Hypothalamus (tissue), 51 donors: ENCODE measurements at places on chromosomes 12 and 14.

DNA sequence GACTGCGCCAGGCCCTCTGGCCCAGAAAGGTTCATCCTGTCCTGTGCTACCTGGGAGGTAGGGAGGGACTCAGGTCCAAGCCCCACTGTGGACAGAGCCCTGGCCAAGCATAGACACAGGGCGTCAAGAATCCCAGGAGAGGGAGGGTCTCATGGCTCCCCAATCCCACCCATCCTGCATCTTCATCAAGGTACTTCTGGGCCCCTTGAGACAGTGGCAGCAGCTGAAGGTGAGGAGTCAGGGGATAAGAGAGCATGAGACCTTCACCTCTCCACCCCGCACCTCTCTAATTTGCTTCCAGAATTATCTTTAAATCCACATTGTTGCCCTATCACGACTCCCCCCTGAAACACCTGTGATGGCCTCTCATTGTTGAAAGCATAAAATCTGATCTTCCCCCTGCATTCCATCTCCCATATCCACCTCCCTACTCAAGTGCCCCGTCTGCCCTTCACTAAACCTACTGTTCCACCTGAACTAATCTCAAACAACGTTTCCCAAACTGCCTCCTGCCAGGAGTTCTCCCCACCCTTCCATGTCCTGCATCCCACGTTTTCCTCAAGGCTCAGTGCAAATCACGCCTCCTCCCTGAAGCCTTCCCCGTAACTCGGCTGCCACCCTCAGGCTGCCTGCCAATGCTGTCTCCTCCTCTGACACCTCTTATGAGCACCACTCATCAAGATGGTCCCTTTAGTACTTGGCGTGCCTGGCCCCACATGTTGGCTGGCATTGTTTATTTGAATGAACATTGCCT, 27.1 kb downstream of the KRT18 start:
- DNase-seq, result no peak

DNA sequence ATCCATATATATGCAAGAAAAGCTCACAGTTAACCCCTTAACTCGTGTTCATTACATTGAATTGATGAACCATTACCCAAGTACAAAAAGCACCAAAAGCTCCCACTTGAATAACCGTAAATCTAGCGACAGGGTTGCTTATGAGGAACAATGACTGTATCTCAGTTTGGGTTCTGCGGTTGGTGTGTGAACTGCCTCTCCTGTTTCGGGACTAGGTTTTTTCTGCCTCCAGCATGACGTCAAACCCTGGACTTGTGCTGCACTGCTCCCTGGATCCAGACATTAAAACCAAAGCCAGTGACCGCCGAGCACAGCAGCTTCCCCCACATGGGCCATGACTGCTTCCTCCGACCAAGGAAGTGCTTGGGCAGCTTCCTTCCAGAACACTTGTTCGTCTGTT, 77.7 kb downstream of the SETD3 start:
- no peak for DNase-seq

DNA sequence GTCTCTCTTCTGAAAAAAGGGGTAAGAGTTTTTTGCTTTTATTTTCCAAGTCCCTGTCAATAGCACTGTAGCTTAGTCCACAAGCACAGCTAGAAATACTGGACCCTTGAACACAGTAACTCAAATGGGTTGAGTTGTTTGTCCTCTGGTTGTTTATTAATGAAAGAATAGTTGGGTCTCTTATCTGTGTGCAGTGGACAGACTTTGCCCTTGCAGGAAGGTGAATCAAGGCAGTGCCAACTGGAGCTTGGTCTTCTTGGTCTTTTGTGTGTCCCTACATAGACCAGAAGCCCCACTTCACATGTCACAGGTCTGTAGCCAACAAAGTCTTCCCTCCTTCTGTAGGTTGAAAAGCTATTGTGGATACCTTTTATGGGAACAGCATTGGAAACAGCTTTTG, 322.0 kb downstream of the AACS start:
- DNase-seq, result no peak

GRCh38 chr12:56928262-56928661, 5.9 kb downstream of the SDR9C7 start:
- DNase-seq, result no peak

DNA sequence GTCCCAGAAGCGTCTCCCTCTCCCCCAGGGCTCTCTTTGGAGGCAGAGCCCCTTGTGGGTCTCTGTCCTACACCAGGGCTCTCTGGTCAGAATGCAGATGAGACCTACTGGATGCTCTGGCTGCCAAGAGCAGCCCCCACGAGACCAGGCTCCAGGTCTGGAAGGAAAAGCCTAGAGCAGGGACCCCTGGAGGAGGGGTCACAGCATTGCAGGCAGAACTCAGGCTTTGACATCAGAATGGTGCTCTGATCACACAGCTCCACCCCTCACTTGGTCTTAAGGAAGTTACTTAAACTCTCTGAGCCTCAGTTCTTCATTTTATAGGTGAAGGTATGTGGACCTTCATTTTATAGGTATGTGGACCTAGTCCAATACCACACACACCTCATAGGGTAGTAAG, 83.1 kb downstream of the ARL6IP4 start:
- DNase-seq, result no peak

- DNase-seq, result no peak
These were observed 1.5 kb downstream of the FLVCR2 start for GRCh38 chr14:75579882-75580281.

DNA sequence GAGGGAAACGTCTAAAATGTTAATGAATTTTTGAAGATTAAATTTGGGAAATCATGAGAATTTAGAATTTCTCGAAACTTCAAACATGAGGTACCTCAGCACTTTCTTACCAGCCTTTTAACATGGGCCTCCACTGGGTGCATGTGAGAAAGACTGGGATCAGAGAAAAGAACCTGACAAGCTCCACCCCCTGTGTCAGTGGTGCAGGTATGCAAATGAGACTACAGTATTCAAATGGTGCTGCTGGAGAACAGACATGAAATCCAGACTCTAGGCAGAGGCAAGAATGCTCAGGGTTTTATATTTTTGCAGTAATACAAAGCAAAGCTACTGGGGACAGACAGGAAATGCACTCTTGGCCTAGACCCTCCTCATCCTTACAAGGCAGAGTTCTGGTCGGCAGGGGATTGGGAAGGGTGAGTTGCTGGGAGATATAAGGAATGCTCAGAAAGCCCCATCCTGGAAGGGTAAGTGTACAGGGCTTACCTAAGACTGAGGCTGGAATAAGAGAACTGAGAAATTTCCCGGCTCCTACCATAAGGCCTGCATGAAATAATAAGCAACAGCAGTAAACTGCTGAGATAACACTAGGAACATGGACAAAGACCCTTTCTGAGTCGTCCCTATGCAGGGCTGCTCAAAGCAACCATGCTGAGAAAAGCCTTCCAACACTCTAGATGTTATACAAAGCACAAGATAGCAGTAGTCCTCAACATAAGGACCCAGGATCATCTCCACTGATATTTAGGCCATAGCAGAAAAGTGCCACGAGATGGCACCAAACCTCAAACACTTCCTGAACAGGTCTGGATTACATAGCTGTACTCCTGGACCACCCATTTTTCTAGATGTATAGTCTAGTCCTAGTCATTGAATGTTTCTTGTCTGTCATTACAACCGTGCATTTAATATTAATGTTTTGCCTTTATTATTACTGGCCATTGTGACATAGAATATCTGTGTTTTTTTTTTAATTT, 260.8 kb downstream of the RASSF9 start:
- DNase-seq, result no peak

GRCh38 chr12:27185234-27186021, 58.7 kb upstream of the STK38L start:
- no peak for DNase-seq

DNA sequence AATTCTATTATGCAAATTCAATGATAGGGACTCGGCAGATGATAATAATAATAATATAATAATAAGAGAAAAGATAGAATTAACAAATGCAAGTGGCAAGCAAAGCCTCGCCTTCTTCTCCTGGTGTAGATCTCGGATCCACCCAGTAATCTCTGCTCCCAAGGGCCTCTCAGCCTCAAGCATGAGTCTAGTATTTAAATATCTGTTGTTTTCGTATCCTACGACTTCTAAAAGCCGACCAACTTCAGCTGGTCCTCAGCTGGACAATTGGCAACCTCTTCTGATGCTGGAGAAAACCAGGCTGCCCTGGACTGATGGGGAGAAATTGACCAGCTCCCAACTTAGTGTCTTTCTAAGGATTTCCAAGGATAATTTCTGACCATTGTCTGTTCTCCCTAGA, 14.0 kb upstream of the MAP1LC3B2 start:
- no peak for DNase-seq

DNA sequence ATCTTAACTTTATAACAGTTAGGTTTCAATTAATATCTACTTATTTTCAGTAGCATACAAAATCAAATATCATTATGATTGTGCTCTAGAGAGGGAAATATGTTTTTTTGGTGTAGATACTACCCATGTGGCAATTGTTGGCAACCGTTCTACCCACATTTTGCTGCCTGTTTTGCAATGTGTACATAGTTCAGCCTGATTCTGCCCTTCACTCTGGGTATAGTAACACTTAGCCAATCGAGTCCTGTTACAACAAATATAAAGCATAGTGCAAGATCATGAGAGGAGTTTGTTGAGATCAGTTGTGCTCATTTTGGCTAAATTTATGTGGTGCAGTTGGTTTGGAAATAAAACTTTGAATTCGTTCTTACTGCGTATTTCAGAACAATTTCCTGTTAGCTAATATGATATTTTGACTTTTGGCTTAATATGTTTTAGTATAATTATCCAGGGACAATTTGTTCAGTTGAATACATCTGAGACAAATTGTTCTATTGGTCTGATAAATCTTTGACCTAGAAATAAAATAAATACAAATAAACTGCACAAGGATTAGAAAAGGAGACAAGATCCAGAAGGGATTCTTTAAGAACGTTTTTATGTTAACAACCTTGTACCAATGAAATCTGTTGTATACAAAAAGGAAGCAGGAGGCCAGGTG, 76.9 kb downstream of the ATF7IP start:
- no peak for DNase-seq

DNA sequence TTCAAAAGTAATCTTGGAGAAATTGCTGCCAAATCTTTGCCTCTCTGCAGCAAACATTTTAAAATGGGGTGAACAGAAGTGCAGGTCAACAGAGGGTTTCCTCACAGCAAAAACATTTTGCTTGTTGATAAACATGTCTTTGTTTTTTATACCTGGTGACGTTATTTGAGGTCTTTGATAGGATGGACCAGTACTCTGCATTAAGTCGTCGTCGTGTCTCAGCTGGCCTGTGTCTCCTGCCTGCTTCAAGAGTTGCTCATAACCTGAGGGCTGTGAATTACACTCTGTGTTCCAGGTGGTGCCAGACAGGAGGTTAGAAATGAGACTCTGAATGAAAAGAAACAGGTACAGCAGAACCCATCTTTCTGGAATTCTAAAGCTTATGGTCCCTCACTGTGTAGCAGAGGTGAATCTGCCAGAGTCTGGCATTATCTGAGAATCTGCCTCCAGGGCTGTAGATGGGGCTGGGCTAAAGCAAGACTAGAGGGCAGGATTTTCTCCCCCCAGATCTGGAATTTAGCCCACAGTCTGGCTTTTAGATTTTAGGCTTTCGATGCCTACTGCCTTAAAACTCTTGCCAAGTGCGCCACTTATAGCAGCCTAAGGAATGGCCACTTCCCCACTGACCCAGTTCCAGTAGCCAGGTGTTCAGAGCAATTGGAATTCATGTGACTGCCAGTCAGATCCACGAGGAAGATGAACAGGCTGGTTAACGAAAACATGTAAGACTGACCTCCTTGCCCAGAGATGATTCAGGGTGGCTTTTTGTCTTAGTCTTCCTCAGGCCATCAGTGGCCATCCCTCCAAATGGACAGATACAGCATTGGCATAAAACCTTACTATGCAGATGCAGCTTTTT, 161.2 kb downstream of the PRKCH start:
- no peak for DNase-seq

- no peak for DNase-seq
These were observed 193.9 kb downstream of the PHLDA1 start for GRCh38 chr12:75837700-75838099.

- DNase-seq, result no peak
These were observed 32.2 kb upstream of the BHLHE41 start for GRCh38 chr12:26157001-26157400.

GRCh38 chr14:30443368-30444007, 115.5 kb upstream of the G2E3 start:
- DNase-seq, result no peak

- DNase-seq, result no peak
These were observed 60.9 kb downstream of the PLEKHA5 start for GRCh38 chr12:19190292-19191031.

GRCh38 chr14:102917056-102917385, 5.4 kb upstream of the AMN start:
- DNase-seq, result no peak

GRCh38 chr14:98120831-98121464, 1151.0 kb downstream of the BCL11B start:
- no peak for DNase-seq

GRCh38 chr12:82174936-82175335, 183.3 kb downstream of the CCDC59 start:
- DNase-seq, result no peak

DNA sequence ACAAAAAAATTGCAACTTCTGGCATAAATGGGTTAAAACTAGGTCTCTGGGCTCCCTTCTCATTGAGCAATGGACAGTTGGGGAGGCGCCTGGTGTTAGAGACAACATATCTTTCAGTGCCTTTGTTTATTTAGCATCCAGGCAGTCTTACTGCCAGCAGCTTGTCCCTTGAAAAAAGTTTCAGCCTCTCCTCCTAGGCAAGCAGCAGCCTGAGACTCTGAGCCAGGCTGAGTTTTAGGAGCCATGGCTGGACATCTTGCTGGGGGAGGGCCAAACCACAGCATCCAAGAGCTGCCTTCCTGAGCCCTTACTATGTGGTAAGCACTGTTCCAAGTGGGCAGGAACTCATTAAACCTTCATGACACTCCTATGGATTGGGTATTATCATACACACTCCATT, 10.1 kb upstream of the JDP2 start:
- DNase-seq, result no peak
